Pulmonary artery endothelial cell (primary cell): ENCODE measurements at places on chromosomes 4 and X. TPM values are rescaled to one million over a fixed set of nuclear protein-coding genes. Genes with fewer than 3 reads are reported as not detected.

- no peak for DNase-seq
Measured at GRCh38 chrX:132860200-132860599, 98.2 kb downstream of the HS6ST2 start.

GPC3 gene
- total RNA-seq: not detected in 2 replicates

DNA sequence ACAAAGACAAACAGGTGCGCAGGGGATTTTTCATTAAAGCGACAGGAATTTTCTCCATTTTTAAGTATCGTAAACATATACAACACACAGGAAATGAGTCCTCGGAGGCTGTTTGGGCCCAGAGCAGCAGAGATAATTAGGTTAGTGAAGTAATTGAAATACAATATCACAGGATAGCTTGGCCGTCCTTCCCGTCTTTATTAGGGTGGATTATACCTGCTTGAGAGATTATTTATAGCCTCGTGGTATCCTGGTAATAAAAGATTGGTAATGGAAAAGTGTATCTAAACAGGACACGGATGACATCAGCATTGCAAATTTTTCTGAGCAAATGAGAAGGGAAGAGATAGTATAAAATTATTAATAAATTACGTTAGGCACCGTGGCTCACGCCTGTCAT is 68.2 kb downstream of the CRLF2 start:
- DNase-seq: no peak

FABP2 gene
- total RNA-seq: not detected in 2 replicates

ITM2A gene
- 1.5 and 15.4 TPM in 2 replicates for total RNA-seq

DNA sequence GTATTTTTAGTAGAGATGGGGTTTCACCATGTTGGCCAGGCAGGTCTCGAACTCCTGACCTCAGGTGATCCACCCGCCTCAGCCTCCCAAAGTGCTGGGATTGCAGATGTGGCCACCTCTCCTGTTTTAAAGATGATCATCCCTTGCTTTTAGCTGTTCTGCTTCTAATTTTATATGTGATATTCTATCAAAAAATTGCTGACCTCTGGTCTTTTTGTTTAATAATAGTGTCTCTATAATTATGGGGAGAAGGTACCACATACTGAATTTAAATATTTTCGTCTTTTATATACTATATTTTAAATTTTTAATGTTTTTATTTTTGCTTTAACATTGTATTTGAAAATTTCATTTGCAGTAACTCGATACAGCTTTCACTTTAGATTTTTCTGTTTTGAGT is 15.6 kb downstream of the USP9X start:
- no peak for DNase-seq

- DNase-seq: no peak
Measured at GRCh38 chr4:7677799-7678301, 243.1 kb upstream of the PSAPL1 start.

GRCh38 chr4:71343670-71344466 is 5.0 kb downstream of the SLC4A4 start:
- no peak for DNase-seq

- DNase-seq: no peak
Measured at GRCh38 chrX:49934148-49934547, 11.8 kb downstream of the CLCN5 start.
